Activated gamma-delta T cell treated with Interleukin-2 at 50 U/mL for 16 hours (primary cell): ENCODE measurements at places on chromosomes 12 and 14.

- DNase-seq, result no peak
Observed at GRCh38 chr12:57586128-57586527, 4.9 kb upstream of the PIP4K2C start.

- no peak for DNase-seq
Observed at GRCh38 chr14:105333020-105333490, 18.5 kb downstream of the PACS2 start.

- DNase-seq, result peak; percentile 4
Observed at GRCh38 chr12:25051171-25051570, 102.3 kb upstream of the BCAT1 start.

- no peak for DNase-seq
Observed at GRCh38 chr12:116215023-116215422, 62.5 kb downstream of the MED13L start.

- no peak for DNase-seq
Observed at GRCh38 chr12:22318108-22318737, 16.3 kb downstream of the ST8SIA1 start.

- DNase-seq, result no peak
Observed at GRCh38 chr12:85775091-85775490, 61.1 kb downstream of the RASSF9 start.

DNA sequence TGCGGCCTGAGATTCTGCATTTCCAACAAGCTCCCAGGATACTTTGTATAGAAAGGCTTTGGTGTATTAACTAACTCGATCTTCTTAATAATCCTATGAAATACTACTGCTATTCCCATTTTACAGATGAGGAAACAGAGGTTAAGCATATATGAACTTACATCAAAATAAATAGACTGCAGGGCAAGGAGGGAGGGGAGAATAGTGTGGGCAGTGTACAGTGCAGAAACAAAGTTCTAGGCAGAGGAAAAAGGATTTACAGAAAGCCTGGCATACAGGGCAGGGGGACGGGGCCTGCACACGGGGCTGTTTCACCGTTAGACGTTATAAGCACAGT, 19.0 kb downstream of the NINJ2 start:
- DNase-seq, result no peak

- no peak for DNase-seq
Observed at GRCh38 chr14:99252443-99252939, 19.5 kb downstream of the BCL11B start.

DNA sequence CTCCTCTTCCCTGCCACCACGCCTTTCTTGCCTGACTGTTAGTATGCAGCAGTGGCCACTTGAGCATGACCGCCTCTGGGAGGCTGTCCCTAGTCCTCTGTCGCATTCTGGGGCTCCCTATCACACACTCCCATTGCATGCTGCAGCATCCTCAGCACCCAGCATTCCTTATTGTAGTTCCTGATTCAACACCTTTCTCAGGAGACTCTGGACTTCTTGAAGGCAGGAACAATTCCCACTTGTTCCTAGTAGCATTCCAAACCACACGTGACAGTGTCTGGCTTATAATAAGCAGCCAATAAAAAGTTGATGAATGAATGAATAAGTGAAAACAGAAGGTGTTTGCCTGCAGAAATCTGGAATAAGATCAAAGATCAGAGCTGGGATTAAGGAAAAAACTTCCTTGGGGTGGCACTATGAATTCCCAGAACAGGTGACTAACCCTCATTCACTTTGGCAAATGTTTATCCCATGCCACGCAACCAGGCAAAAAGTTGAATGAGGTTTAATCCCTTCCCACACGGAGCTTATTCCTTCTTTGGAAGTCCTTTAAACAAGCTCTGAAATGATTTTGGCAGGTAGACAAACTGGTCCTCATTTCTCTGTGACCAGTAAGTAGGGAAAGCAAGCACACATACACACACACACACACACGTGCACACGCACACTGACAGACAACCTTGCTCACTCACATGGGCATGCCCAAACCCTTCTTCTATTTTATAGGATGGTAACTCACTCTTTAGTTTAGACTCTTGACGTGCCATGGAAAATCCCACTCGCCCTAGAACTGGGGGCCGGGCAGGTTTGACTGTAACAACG, 26.5 kb downstream of the NTF3 start:
- DNase-seq, result no peak

DNA sequence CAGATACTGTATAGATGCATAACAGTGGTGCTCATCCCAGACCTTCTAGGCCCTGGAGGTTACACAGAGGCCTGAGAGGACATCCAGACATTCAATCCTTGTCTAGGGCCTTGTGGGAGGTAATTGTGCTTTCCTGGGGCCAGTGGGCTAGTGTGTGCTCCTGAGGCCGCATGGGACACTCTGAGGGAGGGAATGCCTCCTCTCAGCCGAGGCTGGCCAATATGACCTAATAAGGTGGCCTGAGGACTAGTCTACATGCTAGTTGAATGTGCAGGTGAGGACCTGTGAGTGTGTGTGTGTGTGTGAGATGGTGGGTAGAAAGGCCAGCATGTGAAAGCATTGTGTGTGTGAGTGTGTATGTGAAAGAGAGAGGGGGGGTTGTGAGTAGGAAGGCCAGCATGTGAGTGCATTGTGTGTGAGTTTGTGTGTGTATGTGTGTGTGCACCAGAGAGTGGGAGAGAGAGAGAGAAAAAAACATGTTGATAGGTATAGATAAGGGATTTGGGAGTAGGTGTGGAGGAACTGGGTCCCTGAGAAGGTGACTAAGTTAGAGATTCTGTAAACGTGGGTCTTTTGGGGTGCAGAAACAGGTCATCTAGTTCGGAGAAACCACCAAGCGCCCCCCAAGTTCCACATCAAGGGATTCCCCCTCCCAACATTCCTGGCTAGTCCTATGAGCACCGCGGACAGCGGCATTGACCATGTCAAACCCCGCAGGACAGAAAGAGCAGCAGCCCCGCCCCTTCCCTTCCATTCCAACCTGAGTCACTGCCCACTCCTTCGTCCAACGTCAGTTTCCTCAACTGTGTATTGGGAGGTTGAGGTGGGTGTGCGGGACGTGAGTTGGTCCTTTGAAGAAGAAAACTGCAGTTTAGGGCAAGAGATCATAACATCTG, 9.7 kb upstream of the KRT81 start:
- no peak for DNase-seq

DNA sequence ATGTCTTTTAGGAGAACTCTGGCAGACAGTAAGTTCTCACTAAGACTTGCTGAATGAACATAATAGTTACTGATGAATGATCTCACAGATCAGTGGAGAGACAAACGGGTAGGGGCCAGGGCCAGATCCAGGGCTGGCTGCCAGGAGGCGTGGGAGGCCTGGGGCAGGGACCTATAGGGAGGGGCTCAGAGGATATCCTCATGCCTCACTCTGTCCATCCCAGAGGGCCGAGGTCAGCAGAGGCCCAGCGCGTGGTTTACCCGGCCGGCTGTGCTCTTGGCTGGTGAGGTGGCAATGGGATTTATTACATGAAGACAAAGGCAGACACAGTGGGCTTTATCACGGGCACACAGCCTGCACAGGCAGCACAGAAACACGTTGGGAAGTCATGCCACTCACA, 85.4 kb downstream of the CHGA start:
- DNase-seq, result no peak

DNA sequence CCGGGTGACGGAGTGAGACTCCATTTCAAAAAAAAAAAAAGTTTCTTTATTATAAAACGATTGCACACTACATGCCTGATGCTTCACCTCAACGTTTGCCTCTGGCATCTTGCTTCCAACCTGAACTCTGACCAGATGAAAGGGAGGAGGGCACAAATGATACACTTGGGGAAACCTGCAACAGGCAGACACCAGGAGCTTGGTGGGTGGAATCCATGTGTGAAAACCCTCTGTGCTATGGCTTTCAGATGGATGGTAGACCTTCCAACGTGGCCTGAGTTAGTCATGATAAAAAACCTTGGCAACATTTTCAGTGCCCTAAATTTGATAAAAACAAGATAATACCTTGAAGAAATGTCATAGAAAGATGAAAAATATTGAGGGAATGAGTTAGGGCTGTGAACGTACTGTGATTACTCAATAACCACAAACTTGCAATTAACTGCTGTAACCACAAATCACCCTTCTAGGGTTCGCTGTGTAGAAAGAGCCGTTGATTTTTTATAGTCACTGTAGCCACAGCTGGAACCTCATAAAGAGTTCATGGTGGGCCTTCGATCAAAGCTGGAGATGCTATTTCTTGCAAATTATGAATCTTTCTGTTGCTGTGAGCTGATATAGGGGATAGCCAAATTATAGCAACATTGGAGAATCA, 26.1 kb upstream of the GZMB start:
- no peak for DNase-seq

DNA sequence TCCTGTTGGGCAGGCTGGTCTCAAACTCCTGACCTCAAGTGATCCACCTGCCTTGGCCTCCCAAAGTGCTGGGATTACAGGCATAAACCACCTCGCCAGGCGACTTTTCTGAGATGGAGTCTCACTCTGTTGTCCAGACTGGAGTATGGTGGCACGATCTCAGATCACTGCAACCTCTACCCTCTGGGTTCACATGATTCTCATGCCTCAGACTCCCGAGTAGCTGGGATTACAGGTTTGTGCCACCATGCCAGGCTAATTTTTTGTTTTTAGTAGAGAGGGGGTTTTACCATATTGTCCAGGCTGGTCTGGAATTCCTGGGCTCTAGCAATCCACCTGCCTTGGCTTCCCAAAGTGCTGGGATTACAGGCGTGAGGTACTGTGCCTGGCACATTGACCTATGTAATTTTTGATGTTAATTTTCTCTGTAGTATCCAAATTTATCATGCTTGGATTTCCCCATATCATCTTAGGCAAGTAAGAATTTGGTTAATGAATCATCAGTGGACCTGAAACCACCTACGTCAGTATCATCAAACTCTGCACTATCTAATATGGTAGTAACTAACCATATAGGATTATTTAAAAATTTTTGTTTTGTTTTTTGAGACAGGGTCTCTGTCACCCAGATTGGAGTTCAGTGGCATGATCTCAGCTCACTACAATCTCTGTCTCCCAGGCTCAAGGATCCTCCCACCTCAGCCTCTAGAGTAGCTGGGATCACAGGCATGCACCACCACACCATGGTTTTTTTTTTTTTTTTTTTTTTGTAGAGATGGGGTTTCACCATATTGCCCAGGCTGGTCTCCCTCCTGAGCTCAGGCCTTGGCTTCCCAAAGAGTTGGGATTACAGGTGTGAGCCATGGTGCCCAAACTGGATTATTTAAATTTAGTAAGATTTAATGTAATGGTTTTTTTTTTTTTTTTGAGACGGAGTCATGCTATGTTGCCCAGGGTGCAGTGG, 11.9 kb upstream of the ATP5F1B start:
- DNase-seq, result no peak

- no peak for DNase-seq
Observed at GRCh38 chr12:128191380-128191779, 75.6 kb upstream of the TMEM132C start.

DNA sequence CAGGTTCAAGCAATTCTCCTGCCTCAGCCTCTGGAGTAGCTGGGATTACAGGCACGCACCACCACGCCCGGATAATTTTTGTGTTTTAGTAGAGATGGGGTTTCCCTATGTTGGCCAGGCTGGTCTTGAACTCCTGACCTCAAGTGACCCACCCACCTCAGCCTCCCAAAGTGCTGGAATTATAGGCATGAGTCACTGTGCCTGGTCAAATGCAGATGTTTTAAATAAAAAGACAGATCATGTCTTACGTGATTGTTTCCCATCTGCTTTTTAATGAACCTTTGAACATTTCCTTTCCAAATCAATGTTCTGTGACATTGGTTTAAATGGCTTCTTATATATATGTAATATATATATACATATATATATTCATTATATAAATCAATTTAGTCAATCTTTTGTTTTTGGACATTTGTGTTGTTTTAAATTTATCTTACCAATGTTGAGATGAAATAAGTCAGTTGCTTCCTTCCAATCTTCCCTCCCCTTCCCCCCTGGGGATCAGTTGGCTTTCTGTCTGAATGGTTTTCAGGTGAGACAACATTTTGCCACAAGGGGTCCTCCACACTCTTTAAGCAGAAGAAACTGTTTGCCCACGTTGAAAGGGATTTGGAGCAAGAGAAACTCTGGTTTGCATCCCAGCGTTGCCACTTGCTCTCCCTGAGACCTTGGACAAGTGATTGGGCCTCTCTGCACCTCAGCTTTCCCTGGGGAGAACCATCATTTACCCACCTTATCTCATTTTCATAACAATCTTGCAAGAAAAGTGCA, 47.6 kb upstream of the RBM19 start:
- DNase-seq, result no peak

DNA sequence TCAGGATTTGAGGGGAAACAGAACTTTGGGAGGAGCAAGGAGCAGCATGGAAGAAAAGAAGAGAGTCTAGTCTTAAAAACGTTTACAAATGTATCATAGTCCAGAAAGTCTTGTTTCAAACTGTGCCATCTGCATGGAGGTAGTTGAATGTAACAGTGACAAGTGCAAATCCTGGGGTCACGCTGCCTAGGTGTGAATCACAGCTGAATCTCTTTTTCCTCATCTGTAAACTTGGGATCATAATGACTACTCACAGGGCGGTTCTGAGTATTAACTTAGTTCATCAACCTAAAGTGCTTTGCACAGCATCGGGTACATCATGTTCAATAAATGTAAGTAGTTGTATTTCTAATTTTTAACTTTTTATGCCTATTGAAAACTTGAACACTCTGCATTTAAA, 208.5 kb downstream of the CHST11 start:
- DNase-seq, result no peak

- no peak for DNase-seq
Observed at GRCh38 chr14:69240527-69241173, 19.3 kb upstream of the GALNT16 start.

DNA sequence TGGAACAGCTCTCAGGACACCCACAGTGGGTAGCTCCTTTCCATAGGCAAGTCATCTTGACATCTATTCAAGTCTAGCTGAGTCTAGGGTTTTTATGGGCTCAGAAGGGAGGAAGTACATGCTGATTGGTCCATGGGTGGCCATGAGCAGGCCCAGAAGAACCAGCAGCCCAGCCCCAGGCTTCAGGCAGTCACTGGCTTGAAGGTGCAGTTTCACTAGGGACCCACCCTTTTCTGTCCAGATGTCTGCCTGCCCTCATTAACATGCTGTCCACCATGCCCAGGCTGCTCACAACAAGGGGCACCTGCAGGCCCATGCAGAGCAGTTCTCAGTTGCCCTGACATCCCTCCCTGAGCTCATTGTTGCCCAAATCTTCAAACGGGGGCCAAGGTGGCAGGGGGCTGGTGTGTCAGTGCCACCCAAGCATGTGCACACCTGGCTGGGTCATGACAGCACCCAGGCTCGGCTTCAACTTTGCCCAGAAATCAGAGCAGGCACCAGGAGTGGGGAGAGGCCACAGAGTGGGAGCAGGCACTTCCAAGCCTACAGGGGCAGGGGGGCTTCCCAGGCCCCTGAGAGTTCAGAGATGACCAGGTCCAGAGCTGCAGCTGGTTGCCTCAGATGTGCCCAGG, 18.7 kb upstream of the LGR5 start:
- DNase-seq, result no peak

GRCh38 chr14:76909266-76909665, 83.1 kb downstream of the LRRC74A start:
- DNase-seq, result no peak
